Fibroblast of skin of abdomen (primary cell): ENCODE measurements at places on chromosomes 16 and 17.

DNA sequence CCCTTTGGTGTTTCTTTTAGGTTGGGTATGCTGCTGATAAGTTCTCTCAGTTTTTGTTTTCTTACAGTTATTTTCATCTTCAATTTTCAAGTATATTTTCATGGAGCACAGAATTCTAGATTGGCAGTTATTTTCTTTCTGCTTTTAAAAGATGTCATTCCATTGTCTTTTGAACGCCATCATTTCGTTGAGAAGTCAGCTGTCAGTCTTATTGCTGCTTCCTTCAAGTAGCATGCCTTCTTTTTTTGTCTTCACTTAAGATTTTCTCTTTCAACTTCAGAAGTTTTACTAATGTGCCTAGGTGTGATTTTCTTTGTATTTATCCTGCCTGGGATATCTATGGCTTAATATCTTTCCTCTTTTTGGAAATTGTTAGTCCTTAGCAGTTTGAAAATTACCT, 262.2 kb upstream of the PMFBP1 start:
- DNase-seq, result peak; percentile 17

- DNase-seq, result no peak
Observed at GRCh38 chr17:36527621-36528250, 6.9 kb downstream of the MYO19 start.

DNA sequence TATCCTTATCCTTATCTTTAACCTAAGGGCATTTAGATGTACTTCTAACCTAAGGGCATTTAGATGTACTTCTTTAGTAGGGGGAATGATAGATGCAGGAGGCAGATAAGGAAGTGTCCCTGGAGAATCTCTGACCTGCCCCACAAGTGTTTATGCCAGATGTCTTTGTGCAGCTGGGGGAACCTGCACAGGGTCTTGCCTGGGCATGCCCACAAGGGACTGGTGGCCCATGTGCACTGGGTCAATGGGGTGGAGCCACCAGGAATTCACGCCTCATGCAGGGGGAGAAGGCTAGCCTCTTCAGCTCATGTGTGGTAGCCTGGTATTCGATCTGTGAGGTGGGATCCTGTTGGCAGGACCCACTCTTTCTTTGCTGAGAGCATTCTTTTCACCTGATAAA, 38.0 kb downstream of the CA10 start:
- DNase-seq, result no peak

DNA sequence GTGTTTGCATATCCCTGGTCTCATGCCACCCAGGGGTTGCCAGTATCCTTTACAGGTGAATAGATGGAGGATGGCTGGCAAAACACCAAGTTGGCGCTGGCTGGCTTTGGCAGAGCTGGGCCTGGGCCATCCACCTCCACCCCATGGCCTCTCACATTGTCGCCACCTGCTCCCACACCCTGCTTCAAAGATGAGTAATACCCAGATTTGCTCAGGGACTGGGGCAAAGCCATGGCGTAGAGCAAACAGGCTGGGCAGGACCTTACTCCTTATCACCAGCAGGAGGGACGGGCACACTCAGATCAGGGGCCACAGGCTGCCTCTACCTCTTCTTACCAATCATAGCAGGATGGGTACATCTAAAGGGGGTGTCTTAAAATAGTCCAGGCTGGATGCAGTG, 24.3 kb downstream of the PLA2G10 start:
- no peak for DNase-seq

GRCh38 chr16:7979448-7980132, 610.7 kb downstream of the TMEM114 start:
- DNase-seq, result no peak

DNA sequence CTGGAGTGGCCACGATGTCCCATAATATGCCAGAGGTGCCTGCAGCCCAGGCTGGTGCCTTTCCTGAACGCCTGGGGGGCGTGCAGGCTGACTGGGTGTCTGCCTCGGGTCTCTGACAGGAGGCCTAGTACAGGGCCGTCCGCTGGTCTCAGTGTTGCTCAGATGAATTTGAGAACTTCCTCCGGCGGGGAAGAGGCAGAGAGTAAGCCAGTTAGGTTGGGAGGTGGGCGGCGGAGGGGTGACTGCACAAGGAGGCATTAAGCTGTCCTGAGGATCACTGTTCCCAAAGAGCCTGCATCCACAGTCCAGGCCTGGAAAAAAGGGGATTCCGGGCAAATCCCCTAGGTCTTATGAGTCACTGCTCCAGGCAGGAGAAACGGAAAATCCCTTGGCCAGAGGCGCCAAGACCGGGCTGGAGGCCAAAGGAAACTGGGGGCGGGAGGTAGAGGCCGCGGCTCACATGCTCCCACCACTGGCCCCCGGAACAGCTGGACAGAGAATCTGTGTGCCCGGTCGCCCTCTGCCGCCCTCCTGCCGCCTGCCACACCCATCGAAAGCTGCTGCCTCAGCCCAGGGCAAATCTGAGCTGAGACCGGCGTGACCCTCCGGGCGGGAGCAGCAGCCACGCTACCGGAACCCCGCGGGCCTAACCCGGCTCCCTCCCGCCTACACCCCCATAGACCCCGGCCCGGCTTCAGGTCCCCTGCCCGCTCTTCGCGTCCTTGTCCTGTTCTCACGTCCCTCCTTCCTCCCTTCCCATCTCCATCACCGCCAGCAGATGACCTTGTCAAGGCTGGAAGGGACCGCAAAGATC, 1.2 kb downstream of the TRIM47 start:
- peak; percentile 86 for DNase-seq

DNA sequence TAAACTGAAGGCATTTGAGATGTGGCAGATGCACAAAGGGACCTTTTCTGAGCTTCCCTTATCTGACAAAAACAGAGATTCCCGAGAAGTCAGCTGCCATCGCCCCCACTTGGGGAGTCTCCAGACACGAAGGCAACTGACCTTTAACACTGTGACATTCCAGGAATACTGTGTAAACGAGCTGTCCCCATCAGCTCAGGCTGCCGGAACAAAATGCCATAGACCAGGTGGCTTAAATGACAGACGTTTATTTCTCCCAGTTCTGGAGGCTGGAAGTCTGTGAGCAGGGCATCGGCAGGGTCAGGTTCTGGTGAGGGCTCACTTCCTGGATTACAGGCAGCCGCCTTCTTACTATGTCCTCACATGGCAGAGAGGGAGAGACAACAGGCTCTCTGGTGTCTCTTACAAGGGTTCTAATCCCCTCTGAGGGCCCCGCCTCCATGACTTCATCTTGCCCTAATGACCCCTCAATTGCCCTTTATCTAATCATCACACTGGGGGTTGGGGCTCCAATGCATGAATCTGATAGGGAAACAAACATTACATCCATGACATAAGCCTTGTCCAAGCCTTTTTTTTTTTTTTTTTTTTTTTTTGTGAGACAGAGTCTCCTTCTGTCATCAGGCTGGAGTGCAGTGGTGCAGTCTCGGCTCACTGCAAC, 178.5 kb upstream of the RPL38 start:
- DNase-seq, result no peak

DNA sequence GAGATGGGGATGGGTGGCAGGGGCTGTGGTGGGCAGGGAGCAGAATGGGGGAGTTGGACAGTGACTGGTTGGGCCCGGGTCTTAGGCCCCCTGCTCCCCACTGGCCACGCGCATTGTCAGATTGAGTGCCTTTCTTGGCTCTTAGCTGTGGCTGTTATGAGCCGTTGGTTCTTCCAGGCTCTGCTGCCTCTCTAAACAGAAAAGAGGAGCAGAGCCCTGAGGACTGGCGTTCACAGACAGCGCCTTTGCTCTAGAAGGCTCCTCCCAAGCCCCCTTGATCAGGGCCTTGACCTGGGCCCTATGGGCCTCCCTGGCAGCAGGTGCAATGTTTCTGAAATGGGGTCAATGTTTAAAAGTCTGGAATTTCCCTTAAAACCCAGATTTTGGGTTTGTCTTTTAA, 14.8 kb upstream of the NUDT16L1 start:
- no peak for DNase-seq

DNA sequence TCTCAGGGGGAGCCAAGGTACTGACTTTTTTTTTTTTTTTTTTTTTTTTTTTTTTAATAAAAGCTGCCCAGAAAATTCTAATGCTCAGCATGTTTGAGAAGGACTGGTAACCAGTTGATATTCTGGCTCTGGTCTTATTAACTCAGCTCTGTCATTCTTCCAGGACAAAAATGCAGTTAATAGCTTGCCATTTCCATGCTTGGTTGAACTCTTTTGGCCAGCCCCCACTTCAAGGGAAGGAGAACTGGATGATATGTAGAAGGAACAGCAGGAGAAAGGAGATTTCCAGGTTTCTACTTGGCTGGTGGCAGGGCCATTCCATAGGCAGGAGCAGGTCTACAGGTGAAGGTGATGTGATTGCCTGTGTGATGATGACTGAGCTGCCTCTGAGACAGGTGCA, 59.2 kb upstream of the TANC2 start:
- DNase-seq, result no peak

DNA sequence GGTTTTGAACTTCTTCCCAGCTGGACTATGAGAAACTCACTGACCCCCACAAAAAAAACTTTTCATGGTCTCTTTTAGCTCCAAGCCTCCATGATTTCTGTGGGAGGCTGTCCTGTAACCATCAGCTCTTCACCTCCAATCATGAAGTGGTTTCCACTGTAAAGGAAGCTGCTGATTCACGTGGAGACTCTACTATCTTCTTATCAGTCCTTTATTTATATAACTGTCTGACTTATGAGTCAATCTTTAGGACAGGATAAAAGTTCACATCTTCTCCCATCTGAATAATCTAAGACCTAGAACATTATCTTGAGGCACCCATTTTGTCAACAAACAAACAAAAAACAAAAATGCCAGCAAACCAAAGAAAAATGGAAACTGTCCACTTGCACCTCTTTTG, 409.9 kb downstream of the SLC39A11 start:
- no peak for DNase-seq

GRCh38 chr16:57382535-57383275, 10.4 kb downstream of the CX3CL1 start:
- DNase-seq, result no peak

GRCh38 chr17:44918006-44918405, 2.7 kb upstream of the GFAP start:
- DNase-seq, result no peak

- DNase-seq, result peak; percentile 29
Observed at GRCh38 chr17:65856865-65857264, 295.4 kb upstream of the AXIN2 start.

GRCh38 chr17:12505866-12506265, 159.8 kb upstream of the MYOCD start:
- no peak for DNase-seq

DNA sequence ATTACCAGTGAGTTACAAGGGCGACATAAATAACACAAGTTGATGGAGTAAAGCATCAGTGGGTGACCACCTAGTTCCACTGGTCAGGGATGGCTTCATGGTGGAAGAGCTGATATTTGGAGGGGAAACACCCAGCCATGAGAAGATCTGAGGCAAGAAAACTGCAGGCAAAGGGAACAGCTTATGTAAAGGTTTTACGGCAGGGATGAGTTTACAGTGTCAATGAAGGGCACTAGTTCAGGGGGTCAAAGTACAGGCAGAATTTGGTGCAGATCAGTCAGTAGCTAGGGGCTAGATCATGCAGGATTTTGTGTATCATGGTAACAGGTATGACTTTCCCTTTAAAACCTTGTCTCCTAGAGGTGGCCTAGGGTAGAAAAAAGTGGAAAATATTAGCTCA, 339.6 kb downstream of the PMP22 start:
- DNase-seq, result no peak

GRCh38 chr17:4215882-4216570, 47.8 kb downstream of the ANKFY1 start:
- DNase-seq, result no peak

GRCh38 chr16:20916942-20917341, 16.4 kb downstream of the LYRM1 start:
- no peak for DNase-seq

GRCh38 chr16:65349626-65350025, 227.8 kb upstream of the CDH11 start:
- no peak for DNase-seq

DNA sequence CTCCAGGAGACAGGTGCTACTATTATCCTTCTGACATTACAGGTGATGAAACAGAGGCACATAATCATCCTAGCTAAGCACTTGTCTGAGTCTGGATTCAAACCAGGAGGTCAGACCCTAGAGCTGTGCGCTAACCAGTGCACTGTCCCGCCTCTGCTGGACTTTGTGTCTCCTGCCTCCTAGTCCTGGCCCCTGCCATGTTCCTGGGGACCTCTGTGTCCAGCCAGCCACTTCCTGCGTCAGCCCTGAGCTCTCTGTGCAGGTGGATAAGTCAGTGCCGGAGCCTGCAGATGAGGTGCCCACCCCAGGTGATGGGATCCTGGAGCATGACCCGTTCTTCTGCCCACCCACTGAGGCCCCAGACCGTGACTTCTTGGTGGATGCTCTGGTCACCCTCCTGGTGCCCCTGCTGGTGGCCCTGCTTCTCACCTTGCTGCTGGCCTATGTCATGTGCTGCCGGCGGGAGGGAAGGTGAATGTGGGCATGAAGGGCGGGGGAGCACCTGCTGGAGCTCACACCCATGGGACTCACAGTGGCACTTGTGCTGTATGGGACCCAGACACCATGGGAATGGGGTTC, 4.2 kb downstream of the SGCA start:
- no peak for DNase-seq

DNA sequence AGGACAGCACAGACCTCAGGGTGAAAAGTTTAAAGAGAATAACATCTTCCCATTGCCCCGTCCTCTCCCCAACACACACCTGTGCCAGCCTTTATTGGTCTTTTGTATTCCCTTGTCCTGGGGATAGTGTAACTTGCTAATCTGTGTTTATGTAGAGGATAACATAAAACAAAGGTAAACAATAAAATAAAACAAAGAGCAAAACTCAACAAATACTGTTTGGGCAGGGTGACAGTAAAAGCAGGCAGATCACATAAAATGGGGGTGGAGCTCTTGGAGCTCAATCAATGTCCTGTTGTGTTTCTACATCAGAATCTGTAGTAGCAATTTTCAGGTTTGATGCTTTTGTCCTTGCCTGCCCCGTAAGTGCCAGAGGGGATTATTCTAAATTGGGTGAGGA, 1939.7 kb downstream of the TP53TG3F start:
- no peak for DNase-seq

DNA sequence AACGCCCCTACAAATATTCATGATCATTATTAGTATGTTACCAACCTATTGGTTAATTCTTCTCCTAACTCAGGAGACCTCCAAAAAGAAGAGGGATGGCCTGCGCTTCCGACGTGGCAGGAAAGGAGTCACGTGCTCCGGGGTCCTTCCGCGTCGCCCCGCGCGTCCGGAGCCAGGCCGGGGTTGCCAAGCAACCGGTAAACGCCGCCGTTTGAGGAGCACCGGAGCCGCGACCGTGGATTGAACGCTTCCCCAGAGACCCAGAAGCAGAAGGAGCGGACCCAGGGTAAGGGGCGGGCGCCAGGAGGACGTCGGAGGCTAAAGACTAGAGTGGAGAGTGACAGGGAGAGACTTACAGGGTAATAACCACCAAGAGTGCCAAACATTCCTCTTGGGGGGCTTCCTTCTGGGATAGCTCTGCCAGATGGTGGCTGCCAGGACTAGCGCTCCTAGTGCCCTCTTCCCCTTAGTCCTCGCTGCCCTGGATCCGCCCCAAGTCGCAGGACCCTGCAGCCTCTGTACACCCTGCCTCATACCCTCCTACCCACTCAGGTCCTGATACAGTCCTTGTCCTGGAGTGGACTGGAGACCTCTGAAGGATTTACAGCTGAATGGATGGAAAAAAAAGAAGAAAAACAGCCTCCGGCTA, at the start of gene DNAI2:
DNAI2 (plus strand) TSS at position 175 of the 649 bp plus-strand sequence. CDS start 7,584 bp downstream, outside the sequence.
- no peak for DNase-seq
